AG09309 (cell line): ENCODE measurements at places on chromosomes 7 and 10.

- no peak for DNase-seq
Observed at GRCh38 chr10:104774234-104774633, 133.1 kb downstream of the SORCS3 start.

DNA sequence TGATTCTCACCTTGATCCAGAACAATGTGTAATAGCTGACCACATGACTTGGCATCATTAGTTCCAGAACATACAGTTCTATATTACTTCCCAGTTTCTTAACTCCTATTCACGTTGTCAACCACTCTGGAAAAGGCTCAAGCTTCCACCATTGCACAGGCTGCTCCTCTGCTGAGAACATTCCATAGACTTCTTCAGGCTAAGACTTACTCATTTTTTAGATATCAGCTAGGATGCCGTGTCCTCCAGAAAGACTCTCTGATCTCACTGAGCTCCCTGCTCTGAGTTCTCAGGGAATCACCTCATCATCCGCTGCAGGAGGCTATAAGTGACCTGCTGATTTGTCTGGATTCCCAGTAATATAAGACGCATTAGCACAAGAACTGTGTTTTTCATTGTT lies 73.1 kb downstream of the HTR7 start:
- no peak for DNase-seq

DNA sequence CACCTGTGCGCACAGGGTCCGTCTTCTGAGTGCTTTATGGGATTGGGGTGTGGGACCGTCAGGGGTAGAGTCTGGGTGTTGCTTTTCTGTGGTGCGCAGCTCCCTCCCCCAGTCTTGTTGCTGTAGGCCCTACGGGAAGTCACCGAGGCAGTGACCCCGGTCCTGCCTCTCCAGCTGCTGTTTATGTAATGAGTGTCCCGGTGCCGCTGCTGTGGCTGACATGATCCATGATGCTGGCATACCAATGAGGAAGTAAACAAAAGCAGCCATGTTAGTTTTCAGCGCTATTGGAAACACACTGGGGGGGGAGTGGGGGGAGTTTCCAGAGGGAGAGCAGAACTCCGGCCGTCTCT lies 1.1 kb downstream of the TRIM8 start:
- no peak for DNase-seq

GRCh38 chr10:86204421-86205305 lies 161.9 kb downstream of the GRID1 start:
- DNase-seq, result no peak

DNA sequence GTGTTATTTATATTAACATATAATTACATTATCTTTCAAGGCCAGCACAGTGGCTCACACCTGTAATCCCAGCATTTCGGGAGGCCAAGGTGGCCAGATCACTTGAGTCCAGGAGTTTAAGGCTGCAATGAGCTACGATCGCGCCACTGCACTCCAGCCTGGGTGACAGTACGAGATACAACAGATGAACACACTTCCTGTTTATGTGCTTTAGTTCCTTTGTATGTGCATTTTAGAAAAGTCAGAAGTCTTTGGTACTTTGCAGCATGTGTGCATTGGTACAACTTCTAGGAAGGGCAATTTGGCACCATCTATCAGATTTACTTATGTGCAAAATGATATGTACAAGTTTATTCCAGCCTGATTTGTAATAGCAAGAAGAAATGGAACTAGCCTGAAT lies 13.3 kb downstream of the SLC35G1 start:
- DNase-seq, result no peak

GRCh38 chr7:38673795-38674194 lies 42.6 kb upstream of the AMPH start:
- peak; percentile 70 for DNase-seq

- no peak for DNase-seq
Observed at GRCh38 chr10:96693431-96693830, 26.9 kb downstream of the PIK3AP1 start.

DNA sequence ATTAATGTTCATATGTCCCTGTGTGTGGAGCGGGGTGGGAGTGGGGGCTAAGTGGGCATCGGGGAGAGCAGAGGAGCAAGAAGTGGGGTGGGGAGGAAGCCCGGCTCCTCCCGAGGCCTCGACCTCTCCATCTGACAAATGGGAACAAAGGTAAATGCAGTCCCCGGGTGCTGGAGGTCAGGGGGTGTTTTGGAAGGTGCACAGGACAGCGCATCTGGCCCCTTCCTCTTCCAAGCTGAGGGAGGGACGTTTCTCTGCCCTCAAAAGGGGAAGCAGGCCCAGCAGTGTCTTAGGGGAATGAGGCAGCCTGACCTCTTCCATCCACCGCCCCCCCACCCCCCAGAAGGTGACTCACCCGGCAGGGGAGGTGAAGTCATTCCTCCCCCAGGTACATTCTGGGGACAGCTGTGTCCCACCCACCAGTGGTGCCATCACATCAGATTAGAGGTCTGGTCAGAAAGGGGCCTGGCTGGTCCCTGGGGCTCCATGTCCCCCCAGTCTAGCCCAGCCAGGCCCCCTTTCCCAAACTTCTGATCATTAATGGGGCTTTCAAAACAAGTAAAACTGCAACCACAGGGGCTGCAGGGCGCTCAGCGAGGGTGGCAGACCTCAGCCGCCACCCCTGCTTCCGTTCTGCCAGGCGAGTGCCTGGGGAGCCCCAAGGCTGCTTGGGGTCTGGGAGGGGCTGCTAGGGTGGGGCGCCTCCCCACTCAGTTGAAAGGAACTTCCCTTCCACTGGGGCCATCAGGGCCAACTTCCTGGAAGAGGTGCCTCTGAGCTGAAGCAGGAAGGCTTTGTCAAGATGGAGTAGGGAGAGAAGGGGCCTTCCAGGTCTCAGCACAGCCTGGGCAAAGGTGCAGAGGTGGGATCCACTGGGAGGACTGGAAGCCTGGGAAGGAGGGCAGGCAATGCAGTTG lies 10.8 kb downstream of the LFNG start:
- no peak for DNase-seq
